Activated naive CD8-positive, alpha-beta T cell treated with anti-CD3 and anti-CD28 coated beads, Interleukin-2, amount 50 U/mL, for 16 hours (primary cell): ENCODE measurements at places on chromosomes 11 and 22.

DNA sequence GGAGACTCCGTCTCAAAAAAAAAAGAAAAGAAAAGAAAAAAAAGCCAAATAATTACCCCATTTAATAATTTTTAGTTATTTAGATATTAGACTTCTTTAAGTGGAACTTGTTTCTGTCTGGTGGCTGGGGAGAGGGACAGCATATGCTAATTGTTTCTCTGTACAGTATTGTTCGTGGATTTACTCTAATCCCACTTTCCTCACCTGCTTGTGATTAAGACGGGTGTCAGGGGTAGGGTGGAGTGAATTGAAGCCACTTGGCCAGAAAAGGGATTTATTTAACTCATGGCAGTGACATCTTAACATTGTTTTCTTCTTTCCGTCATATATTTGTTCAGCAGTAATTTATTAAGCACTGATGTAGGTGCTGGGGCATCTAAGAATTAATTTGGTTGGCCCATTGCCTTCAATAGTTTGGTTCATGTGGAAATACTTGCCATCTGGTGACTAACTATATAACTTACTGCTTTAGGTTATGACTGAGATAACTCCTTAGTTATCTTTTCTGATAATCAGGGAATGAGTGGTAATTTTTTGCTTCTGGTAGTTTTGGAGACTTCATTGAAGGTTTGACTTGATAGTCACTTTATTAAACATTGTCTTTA, 4.6 kb downstream of the TNRC6B start:
- no peak for DNase-seq

- no peak for DNase-seq
These were observed 14.3 kb downstream of the FXYD6 start for GRCh38 chr11:117862019-117862725.

GRCh38 chr22:21626735-21627469, 2.9 kb downstream of the YDJC start:
- DNase-seq, result no peak

DNA sequence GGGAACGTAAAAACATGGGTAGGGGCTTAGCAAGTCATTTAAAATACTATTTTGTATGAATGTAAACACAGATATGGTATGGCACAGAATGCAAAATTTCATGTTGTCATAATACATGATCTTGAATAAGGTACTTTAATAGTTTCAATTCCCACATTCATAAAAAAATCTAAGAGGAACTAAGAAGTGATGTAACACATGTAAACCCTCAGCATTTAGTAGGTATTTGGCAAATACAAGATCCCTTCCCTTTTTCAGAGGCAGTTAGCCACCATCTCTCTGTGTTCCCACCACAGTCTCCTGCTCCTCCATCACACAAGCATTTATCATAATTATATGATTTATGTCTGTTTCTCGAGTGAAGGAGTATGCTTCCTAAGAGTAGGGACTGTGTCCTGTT, 251.8 kb downstream of the TENM4 start:
- no peak for DNase-seq

DNA sequence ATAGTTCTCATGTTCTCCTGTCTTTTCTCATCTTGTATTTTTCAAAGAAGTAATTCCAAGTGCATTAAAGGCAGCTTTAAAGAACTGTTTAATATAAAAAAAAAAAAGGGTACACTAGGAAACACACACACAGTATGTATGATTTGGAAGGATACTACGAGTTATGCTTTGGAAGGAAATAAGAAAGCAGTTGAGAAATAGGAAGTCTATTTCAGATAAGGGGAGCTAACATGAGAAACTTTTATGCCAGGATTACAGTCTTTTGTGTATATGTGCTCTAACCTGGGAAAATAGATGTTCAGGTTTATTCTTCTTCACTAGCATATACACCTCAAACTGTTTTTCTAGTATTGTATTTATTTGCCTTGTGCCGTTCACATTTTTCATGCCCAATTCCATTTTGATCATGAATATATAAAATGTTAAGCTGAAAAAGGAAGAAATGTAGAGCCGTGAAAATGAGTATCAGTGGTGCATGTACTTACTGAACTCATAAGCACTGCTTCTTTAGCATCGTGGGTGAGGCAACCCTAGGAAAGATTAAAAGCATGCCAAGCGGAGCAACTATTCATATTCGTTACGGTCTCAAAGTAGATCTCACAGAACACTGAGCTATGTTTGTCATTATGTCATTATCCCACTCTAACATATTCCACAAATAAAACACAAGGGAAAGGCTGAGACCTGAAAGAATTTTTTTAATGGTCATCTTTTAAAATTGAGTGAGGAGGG, 59.6 kb downstream of the GUCY1A2 start:
- no peak for DNase-seq

DNA sequence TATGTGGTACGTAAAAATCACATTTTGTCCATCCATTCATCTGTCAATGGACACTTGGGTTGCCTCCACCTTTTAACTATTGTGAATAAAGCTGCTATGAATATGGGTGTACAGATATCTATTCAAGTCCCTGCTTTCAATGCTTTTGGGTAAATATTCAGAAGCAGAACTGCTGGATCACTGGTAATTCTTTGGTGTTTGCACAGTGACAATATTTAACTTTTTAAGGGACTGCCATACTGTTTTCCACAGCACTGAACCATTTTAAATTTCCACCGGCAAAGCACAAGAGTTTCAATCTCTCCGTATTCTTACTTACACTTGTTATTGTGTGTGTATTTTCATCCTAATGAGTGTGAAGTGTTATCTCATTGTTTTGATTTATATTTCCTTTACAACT, 79.4 kb downstream of the RBFOX2 start:
- DNase-seq, result no peak

DNA sequence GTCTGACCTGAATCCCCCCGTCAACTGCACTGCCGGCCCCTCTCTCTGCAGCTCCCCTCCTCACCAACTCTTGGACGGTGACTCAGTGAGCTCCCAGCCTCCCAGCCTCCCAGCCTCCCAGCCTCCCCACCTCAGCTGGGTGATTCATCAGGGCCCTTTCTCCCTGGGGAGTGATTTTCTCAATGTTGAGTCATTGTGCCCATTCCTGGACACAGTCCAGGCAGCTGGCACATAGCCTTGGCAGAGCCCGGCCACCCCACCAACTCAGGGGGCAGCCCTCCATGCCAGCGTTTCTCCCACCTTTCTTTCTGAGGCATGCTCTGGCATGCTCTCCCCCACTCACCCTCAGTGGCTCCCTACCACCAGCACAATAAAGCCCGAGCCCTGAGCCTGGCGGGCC, 30.7 kb downstream of the PDE2A start:
- DNase-seq, result no peak
